ENCODE measurements at places on chromosomes 3 and 15.

DNA sequence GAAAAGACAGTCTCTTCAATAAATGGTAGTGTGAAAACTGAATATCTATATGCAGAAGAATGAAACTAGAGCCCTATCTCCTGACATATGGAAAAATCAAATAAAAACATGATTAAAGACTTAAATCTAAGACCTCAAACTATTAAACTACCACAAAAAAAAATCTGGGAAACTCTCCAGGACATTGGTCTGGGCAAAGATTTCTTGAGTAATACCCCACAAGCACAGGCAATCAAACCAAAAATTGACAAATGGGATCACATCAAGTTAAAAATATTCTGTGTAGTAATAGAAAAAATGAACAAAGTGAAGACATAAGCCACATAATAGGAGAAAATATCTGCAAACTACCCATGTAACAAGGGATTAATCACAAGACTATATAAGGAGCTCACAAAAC, 286.4 kb downstream of the TBC1D5 start:
- no peak for DNase-seq

GRCh38 chr15:89460048-89460447, 36.3 kb downstream of the RHCG start:
- DNase-seq: no peak

GRCh38 chr15:39426552-39427532, 154.0 kb upstream of the THBS1 start:
- peak; percentile 18 for DNase-seq

GRCh38 chr15:71921191-71921590, 110.8 kb downstream of the NR2E3 start:
- DNase-seq: no peak

GRCh38 chr3:186102687-186103086, 6.2 kb downstream of the ETV5 start:
- no peak for DNase-seq

DNA sequence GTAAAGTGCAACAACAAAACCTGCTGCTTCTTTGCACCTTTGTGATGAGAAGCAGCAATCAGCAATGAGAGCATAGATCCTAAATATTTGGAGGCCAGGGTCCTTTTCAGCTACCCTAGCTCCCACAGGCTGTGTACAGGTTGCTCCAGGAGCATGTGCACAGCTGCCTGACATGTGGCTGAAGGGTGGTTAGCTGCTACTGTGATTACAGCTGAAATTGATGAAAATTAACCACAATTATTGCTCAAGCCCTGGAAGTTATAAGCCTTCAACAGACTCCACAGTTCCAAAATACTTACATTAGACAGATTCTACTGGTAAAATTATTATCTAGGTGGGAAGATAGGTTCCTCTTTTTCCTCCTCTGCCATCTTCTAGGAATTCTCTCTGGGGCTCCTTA, 28.5 kb downstream of the COMMD2 start:
- DNase-seq: no peak

Data from RCC 7860 (cell line).